Activated CD8-positive, alpha-beta memory T cell treated with anti-CD3 and anti-CD28 coated beads, Interleukin-2, amount 50 U/mL, for 48 hours (primary cell): ENCODE measurements at places on chromosomes 1 and 21.

DNA sequence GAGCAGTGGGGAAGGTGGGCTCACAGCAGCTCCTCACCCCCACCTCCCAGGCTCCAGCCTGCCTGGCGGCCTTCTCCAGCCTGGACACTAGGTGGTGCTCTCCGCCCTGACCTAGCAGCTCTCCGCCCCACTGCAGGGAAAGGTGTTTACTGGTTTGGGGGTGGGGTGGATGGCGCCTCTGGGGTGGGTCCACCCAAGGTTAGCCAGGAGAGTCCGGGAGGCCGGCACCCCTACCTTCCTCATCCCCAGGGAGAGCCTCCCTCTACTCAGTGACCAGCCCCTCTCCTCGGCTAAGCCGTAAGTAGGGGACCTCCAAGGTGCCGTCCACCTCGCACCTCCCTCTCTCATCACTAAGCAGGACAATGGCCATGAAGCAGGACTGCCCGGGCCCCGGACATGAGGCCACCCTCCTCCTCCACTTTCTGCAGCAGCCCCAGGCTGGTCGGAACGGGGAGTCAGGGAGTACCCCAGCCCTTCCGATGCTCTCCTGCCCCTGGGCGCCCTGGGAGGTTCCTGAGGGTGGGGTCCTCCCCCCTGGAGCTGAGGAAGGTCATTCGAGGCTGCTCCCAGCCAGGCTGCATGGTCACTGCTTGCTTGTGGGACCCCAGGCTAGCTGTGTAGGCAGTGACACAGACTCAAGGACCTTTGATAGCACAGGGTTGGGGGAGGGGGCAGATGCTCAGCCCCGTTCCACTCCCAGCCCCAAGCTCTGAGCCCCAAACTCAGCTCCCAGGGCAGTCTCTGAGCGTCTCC is 101.4 kb upstream of the VAMP3 start:
- peak; percentile 80 for DNase-seq

GRCh38 chr21:17612023-17612564 is 607 bp downstream of the BTG3 start:
- peak; percentile 71 for DNase-seq

- no peak for DNase-seq
Observed at GRCh38 chr1:107434361-107434693, 293.5 kb downstream of the NTNG1 start.

- DNase-seq: no peak
Observed at GRCh38 chr1:239197871-239198270, 188.5 kb upstream of the CHRM3 start.

DNA sequence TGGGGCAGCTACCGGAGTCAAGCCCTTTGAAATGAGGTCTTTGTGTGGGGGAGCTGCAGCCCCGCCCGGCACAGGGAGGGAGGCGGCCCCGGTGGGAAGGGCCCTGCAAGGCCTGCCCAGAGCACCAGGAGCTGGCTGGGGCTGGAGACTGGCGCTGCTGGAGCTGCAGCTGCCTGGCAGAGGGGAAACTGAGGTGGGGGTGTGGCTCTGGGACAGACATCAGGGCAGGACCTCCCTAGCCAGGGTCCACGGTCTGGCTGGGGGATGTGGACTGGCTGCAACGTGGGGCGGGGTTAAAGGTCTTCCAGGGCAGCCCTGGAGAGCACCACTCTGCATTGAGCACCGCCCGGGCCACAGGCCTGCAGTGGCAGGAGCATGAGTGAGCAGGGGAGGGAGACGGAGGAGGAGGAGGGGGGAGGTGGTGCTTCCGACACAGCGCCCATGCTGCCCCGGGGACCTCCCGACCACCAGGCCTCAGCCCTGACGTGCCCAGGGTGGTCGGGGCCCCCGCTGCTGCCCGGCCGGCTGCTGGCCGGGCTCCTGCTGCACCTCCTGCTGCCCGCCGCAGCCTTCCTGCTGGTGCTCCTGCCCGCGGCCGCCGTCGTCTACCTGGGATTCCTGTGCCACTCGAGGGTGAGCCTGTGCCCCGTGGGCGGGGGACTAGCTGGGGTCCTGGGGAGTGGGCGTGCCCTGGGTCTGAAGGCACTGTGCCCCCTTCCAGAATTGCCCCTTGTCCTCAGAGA is 4.8 kb upstream of the ANKRD65 start:
- peak; percentile 54 for DNase-seq

GRCh38 chr1:184596950-184597645 is 157.6 kb downstream of the EDEM3 start:
- DNase-seq: no peak

GRCh38 chr1:220748936-220749335 is 814 bp downstream of the MTARC2 start:
- no peak for DNase-seq

GRCh38 chr1:214662223-214662785 is 59.3 kb downstream of the CENPF start:
- no peak for DNase-seq

- DNase-seq: no peak
Observed at GRCh38 chr1:225602590-225603206, 50.2 kb downstream of the ENAH start.

- DNase-seq: no peak
Observed at GRCh38 chr1:61424382-61424781, 300.6 kb downstream of the TM2D1 start.

GRCh38 chr1:62265956-62266935 is 53.0 kb downstream of the KANK4 start:
- no peak for DNase-seq

DNA sequence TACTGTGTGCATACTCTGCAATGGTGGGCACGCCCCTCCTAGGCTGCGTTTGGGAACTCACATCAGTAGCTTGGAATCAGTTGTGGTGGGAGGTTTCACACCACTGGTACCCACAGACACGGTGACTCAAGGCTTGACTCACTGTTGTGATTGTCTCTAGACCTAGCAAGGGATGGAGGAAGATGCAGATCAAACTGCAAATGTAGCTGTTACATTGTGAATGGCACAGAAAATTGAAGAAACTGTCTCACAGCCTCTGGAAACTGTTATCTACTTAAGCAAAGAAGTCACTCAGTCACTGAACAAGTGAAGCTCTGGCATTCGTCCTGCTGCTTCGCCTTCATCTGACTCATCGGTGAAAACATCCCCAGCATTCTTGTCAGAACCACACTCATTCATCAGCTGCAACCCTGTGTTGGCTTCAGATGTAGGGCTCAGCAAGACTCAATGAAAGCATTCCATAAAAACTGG is 59.5 kb downstream of the POFUT2 start:
- DNase-seq: peak; percentile 85

- no peak for DNase-seq
Observed at GRCh38 chr1:218616681-218617080, 271.5 kb downstream of the TGFB2 start.

DNA sequence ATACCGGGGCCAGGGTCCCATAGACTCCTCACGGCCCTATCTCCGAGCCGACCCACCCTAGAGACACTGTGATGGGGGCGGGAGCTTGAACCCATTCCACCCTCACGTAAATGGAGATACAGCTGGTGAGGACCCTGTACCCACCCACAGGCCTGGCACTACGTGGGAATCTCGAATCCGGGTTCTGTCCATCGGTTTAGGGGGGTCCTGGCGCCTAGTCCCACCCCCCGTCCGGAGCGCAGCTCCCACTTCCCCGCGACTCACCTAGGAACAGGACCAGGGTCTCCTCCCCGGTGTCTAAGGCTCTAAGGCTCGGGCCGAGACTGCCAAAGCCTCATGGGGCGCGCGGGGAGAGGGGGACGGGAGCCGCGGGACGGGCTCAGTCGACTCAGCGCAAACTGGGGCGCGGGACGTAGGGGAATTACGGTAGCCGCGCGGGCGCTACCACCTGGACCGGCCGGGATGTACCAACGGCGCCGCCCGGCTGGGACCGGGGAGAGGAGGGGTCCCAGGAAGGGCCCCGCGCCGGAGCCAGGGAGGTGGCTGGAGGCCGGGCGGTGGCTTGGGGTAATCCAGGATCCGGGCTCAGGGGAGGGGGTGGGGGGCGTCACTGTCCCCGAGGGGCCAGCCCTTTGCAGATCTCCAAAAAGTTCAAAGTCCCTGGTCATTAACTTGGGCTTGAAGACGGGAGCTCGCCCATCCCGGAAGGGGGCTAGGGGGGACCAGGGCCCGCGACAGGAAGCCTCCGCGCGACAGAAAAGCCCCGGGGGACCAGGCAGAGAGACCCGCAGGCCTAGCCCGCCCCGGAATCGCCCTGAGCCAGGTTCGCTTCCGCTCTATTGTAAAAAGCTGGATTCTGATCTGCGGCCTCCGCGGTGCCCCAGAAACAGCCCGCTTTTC is 1.0 kb downstream of the PLEKHG5 start:
- DNase-seq: peak; percentile 87

- DNase-seq: no peak
Observed at GRCh38 chr1:18941221-18942141, 15.0 kb downstream of the IFFO2 start.

- no peak for DNase-seq
Observed at GRCh38 chr1:125065092-125065820, 3880.5 kb downstream of the SRGAP2C start.

DNA sequence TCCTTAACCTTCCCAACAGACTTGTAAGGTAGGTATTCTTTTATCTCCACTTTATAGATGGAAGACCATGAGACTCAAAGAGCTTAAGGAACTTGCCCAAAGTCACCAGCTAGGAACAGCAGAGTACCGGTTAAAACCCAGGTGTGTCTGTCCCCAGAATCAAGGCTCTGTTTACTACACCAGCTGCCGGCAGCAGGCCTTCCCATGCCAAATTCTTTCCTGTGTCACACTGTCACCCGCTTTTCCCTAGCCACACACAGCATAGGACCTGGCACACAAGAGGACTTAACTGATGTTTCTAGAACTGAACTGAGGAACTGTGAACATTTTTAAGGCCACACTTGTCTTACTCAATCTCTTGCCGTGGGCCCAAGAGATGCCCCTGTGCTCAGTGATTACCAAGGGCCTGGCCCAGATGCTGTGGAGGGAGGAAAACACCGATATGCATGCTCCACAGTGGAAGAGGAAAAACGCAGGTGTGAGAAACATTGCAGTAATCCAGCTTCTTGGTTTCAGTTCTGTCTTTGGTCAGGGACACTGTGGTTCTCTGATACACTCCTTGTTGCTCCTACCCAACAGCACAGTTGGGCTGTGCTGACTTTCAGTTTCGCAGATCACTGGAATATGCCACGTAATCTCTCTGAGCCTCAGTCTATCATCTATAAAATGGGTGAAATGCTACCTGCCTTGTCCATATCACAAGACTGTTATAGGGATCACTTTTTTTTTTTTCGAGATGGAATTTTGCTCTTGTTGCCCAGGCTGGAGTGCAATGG is 13.9 kb upstream of the LY9 start:
- DNase-seq: no peak

GRCh38 chr1:230836793-230837192 is 31.5 kb downstream of the C1orf198 start:
- no peak for DNase-seq

DNA sequence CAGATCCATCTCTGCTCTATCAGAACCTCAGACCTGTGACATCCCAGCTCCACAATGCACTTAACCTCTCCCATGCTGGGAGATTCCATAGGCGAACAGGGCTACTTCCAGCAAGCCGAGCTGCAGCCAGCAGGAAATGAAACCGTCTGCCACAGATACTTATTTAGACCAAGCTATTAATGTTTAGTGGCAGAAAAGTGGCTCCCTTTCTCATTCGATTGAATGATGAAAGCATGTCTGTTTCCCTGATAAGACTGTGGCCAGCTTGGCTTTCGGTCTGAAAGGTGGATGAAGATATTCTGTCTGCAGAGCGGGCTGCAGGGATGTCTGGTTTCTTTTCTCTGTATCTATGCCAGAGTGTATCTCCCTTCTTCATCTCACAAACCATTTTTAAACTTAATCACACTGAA is 146.4 kb downstream of the GREM2 start:
- DNase-seq: no peak

- DNase-seq: no peak
Observed at GRCh38 chr21:36661511-36662309, 37.2 kb upstream of the SIM2 start.

GRCh38 chr21:41507521-41508414 is at the start of gene TMPRSS2:
Gene TMPRSS2 (minus strand): TSS chr21:41508158. CDS start chr21:41498133, 10,025 bp downstream.
- no peak for DNase-seq

- no peak for DNase-seq
Observed at GRCh38 chr1:54940042-54940441, 40.4 kb upstream of the TMEM61 start.

DNA sequence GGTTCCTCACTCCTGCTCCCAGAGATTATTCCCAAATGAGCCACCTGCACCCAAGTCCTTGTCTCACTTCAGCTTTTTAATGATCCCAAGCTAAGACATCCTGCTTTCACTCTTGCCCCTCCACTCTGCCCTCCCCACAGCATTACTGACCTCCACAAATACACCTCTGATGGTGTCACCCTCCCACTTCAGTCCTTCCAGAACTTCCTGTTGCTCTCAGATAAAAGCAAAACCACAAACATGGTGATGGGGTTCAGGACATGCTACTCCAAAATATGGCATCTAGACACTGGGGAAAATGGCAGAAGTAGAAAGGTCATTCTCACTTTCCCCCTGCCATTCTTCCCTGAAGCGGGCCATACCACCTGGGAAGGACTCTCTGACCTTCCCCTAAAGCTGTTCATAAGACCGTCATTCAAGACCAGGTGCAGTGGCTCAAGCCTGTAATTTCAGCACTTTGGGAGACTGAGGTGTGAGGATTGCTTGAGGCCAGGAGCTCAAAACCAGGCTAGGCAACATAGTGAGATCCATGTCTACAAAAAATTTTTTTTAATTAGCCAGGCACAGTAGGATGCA is 65.8 kb upstream of the KLHDC7A start:
- DNase-seq: no peak

- no peak for DNase-seq
Observed at GRCh38 chr21:32726839-32727686, 750 bp downstream of the SYNJ1 start.

GRCh38 chr1:8090241-8090702 is 64.2 kb upstream of the ERRFI1 start:
- no peak for DNase-seq

DNA sequence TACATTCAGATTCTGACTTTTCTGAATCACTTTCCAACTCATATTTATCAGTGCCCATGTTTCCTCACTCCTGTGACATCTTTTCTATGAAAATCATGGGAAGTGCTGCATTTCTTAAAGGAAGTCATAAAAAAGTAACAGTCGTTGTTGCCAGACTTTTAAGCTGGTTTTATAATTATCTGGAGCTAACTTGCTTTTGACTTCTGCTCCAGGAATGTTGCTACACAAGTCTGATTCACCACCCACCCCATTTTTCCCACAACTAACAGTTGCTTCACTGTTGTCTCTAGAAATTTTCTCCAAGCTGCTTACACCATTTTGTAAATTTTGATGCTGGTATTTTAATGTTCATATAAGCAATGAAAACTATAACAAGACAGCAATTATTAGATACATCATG is 12.2 kb downstream of the FCRLB start:
- no peak for DNase-seq
